ENCODE measurements at places on chromosomes 1 and 21.
A peak's percentile ranks its signal among the peaks of the same experiment; 100 is the strongest.

- DNase-seq: peak; percentile 52
These were observed 225.0 kb downstream of the PBX1 start for GRCh38 chr1:164783778-164784555.

GRCh38 chr1:92791487-92792066 lies 6.7 kb upstream of the EVI5 start:
- no peak for DNase-seq

- DNase-seq: peak; percentile 60
These were observed 322.5 kb upstream of the ADGRL2 start for GRCh38 chr1:81478219-81478618.

DNA sequence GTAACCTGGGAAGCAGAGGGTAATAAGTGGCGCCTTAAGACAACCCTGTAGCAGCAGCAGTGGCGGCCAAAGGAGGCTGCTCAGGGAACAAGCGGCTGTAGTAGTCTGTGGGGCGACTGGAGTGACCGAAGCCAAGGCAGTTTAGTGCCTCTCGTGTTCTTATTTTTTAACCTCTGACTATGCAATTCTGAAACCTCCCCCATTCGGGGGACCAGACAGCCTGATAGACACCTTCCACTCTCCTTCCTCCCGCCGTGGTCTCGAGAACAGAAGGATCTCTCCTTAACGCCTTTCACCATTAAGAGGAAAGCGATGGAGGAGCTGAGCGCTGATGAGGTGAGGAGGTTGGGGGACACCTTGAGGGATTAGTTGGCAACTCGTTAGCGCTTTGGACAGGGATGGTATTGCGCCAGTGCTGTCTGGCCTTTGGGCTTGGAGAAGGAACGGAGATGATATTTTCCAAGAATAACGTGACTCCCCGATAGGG lies 644 bp downstream of the UBE4B start:
- DNase-seq: no peak

GRCh38 chr1:71304125-71304524 lies 223.3 kb upstream of the ZRANB2 start:
- no peak for DNase-seq

- peak; percentile 62 for DNase-seq
These were observed 25.0 kb downstream of the SZT2 start for GRCh38 chr1:43414634-43415223.

DNA sequence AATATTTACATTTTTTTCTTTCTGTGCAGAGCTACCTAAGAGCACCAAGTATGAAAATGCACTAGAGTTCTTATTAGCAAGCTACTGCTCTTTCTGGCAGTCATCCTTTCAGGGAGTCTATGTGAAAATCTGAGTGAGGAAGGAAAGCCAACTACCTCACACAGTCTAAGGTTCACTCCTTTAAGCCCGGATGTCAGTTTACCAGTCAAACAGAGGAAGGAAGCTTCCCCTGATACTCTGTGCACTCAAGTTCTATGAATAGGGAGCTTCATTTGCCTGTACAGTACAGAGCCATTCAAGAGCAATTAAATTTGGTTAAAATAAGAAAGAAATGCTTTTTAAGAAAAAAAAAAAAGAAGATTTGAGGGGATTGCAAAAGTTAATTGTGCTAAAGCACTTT lies 6.9 kb downstream of the COL11A1 start:
- no peak for DNase-seq

DNA sequence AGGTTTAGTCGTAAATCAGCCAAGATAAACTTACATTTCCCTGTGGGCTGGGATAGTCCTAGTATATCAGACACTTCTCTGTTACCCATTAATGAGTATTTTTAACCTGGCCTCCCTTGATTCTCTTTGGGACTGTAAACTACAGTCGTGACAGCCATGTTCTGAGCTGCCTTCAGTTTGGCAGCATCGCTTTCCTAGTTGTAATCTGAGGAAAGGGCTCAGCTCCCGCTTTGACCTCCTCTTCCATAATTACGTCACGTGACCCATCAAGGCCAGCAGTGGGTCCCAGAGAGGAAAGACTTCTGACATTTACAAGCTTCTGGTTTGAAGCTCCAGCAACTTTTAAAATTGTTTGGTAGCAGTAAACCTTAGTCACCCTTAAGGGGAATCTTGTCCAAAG lies 34.6 kb upstream of the MTR start:
- no peak for DNase-seq

- no peak for DNase-seq
These were observed 13.4 kb upstream of the PRPF38B start for GRCh38 chr1:108678706-108679105.

DNA sequence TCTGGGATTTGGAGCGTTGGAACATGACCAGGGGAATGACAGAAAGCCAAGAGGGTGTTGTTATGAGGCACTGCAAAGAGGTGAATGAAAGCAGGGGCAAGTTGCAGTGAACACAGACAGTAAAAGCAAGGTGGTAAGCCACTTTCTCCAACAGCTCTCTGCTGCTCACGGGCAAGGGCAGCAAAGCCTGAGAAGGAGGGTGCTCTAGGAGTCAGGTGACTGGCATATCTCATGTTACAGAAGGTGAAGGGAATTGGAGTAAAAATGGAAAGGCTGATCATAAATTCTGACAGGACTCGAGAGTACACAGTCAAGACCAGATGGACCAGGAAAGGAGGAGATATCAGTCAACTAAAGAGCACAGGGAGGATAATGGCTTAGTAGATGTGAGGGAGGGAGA lies 14.5 kb downstream of the VAV3 start:
- DNase-seq: no peak

DNA sequence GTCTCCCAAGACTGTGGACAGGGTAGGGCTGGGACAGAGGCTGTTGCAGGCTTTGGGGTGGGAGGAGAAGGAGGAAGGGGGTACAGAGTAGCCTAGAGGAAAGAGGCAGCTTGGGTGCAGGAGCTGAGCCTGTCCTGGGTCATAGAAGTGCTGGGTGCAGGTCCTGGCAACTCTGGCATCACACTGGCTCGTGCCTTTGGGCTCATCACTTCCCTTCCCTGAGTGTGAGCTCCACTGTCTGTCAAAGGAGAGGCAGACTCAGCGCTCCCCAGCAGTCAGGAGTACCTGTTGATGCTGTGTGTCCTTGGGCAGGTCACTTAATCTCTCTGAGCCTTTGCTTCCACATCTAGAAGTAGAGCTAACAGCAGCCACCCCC lies 157.1 kb downstream of the PTPRU start:
- DNase-seq: no peak

DNA sequence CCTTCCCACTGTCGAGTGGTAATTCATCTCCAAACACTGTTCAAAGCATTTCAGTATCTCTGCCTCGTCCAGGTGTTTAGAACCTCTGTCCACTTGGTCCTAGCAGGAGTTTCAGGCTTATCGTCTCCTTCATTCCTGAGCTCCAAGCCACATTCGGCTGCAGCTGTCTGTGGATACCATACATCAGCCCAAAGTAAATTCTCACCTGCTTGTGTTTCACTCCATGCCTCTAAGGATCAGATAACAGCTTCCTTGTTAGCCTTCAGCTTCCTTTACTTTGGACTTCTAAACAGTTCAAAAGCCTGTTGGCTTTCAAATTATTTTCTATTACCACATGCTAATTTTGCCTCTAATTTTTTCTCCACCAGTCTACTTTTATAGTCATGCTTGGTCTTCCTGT lies 219.0 kb upstream of the L1TD1 start:
- DNase-seq: no peak

DNA sequence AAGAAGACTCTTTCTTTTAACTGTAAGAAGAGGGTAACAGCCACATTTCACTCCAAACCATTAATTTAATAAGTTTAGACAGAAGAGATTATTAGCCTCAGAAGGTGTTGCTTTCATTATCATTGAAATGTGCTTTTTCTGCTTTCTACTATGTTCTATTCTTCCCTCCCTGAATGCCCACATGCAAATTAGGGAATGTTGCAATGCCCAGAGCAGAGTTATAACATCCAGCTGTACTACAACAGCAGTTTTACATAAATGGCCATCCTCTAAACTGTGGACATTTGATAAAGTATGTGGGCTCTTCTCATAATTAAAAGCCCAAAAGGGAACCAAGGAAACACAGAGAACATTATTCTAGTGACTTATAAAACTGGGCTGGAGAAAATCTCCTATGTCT lies 82.2 kb upstream of the SOD1 start:
- DNase-seq: no peak

DNA sequence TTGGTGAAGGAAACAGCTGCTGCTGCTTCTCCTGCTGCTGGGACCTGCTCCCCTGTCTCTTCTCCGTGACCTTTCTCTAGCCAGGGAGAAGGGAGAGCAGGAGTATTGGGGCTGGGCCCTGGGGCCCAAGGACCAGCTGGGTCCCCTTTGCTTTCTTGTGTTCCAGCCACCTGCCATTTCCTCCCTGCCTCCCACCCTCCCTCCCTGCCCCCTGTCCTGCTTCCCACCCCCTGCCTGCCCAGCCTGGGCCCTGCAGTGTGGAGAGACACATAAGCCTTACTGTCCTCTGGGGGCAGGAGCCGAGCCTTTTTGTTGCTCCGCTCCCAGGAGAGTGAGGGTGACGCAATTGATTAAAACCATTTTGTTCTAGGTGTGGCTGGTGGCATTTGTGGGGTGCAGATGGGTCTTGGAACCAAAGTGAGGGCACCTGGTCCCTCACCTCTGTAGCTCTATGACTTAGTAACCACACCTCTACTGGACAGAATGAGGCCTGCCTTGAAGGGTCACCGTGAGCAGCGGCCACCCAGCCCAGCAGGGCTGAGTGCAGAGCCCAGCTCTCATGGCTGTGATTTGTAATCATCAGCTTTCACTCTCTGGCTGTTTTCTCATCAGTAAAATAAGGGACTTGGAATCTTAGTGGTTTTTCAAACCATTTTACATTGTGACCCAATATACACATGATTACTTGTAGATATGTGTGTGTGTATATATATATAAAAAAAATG lies 13.9 kb upstream of the TMEM222 start:
- no peak for DNase-seq

GRCh38 chr1:228360533-228361313 lies 45.9 kb downstream of the TRIM11 start:
- DNase-seq: peak; percentile 26

DNA sequence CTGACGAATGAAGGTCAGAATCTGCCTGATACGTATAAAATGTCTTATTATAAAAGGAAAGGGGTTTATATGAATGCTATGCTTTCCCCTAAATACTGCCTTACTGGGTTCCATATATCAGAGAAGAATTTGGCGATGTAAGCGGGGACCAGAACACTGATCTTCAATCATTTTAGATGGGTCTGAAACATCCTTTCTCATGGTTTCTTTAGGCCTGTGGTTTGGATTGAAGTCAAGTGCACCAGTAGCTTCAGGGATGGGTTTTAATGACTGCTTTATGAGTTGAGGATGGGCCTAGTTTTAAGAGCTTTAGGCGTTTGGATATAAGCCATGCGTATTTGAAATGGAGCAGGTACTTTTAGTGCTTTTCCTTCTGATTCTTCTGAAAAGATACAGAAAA lies 6.9 kb downstream of the FMN2 start:
- no peak for DNase-seq

GRCh38 chr1:37890378-37891014 lies 31.1 kb upstream of the MTF1 start:
- no peak for DNase-seq

DNA sequence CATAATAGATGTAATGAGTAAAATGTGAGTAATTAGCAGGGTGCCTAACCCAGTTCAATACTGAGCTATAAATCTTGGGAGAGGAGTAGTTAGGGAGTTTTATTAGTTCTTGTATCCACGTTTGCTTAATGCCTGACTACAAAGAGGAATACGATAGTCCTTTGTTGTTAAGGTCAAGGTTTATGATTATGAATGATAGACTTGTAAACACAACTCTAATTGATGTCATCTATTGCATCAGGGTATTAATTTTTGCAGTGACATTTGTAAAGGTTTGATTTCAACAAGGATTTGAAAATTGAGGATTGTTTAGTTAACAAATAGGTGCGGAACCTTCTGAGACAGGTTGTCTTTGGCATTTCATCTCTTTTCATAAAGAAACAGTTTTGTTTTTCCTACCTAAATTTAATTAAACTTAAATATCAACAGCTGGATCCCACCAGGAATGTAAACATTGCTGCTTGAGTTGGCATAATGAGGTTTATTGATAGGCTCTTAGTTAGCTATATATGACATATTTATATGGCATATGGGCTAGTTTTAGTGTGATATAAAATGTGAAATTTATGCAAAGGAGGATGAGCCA lies 9.7 kb downstream of the SOAT1 start:
- no peak for DNase-seq

- no peak for DNase-seq
These were observed 6.0 kb downstream of the LDLRAD1 start for GRCh38 chr1:54012008-54012325.

- DNase-seq: no peak
These were observed 76.4 kb downstream of the TGFB2 start for GRCh38 chr1:218421531-218421930.

GRCh38 chr1:69611316-69611715 lies 43.6 kb downstream of the LRRC7 start:
- DNase-seq: no peak

GRCh38 chr1:163837206-163837605 lies 515.5 kb downstream of the NUF2 start:
- DNase-seq: no peak

- DNase-seq: no peak
These were observed 10.8 kb downstream of the TRIM45 start for GRCh38 chr1:117110774-117111173.

DNA sequence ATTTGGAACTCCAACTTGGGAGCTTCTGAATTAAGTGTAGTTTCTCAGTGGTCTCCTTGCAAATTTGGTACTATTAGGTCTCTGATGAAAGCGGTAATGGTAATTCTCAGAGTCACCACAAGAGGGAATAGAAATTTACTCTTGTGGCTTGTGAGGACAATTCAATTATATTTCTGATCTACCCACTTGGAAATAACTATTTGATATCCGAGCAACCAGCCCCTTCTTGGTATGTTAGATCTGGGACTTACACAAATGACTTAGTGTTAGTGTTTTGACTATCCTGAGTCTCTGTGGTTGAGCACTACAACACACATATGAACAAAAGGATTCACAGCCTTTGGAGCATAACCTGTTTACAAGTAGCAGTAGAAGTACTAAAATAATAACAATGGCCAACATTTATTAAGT lies 68.1 kb downstream of the RPS6KA1 start:
- DNase-seq: no peak

DNA sequence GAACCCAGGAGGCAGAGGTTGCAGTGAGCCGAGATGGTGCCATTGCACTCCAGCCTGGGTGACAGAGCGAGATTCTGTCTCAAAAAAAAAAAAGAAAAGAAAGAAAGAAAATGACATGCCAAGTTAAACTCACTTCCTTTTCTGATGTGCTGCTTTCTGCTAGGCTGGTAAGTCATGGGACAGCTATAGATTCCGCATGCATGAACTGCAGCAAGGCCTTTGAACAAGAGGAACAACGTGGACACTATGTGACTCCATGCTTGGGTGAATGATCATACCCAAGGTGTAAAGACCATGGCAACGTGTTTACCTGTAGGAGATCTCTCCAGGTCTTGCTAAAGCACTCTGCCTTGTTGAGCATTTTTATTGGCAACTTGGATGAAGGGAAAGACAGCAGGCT lies 10.3 kb upstream of the TTF2 start:
- DNase-seq: no peak

- DNase-seq: no peak
These were observed 20.6 kb upstream of the PTTG1IP start for GRCh38 chr21:44893948-44894656.

- peak; percentile 41 for DNase-seq
These were observed 3.2 kb downstream of the RNF187 start for GRCh38 chr1:228490120-228491078.

- DNase-seq: no peak
These were observed 14.7 kb upstream of the IGFN1 start for GRCh38 chr1:201175820-201176500.

- peak; percentile 51 for DNase-seq
These were observed 241.8 kb upstream of the IRF2BP2 start for GRCh38 chr1:234851450-234852438.
